ENCODE measurements at places on chromosomes 11 and 22. TPM values are rescaled to one million over a fixed set of nuclear protein-coding genes. Genes with fewer than 3 reads are reported as not detected.

CASP1 gene
- 16.9 TPM for polyA plus RNA-seq

- no peak for DNase-seq
These were observed 96.5 kb upstream of the FGF3 start for GRCh38 chr11:69915501-69916250.

E2F8 gene
- polyA plus RNA-seq = 20.3 TPM

- no peak for DNase-seq
These were observed 158.2 kb downstream of the TTC28 start for GRCh38 chr22:28521451-28521850.

DNA sequence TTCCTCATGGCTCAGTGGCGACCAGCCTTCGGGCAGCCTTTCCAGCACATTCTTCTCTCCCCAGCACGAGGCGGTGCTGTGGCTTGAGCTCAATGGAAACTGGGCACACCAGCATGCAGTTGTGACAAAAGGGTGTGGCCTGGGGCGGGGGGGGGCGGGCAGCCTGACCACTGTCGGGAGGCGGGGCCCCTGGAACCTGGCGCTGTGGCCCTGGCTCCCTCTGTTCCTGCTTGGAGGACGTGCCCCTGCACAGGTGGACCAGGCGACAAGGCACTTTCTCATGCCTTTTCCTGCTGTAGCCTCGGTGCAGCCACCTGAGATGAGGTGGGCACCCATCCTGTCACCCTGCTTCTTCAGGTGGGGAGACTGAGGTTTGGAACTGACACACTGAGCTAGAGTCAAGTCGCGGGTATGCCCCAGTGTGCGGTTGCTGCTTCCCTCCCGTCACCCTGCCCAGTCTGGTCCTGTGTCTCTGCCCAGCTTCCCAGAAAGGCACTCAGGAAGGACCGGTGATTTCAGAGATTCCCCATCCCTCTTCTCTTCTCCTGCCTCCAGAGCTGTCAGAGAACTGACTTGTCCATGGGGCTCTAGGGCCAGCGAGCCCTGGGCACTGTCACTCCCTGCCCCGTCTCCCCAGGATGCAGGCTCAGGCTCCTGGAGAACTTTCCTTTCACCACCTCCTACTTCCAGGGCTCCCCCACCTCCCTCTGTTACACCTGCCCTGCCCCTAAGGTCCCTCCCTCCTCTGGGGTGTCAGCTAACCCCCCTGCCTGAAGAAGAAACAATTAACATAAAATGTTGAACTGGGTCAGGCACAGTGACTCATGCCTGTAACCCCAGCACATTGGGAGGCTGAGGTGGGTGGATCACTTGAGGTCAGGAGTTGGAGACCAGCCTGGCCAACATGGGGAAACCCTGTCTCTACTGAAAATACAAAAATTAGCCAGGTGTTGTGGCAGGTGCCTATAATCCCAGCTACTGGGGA, 9.9 kb downstream of the B3GAT1 start:
- no peak for DNase-seq

DNA sequence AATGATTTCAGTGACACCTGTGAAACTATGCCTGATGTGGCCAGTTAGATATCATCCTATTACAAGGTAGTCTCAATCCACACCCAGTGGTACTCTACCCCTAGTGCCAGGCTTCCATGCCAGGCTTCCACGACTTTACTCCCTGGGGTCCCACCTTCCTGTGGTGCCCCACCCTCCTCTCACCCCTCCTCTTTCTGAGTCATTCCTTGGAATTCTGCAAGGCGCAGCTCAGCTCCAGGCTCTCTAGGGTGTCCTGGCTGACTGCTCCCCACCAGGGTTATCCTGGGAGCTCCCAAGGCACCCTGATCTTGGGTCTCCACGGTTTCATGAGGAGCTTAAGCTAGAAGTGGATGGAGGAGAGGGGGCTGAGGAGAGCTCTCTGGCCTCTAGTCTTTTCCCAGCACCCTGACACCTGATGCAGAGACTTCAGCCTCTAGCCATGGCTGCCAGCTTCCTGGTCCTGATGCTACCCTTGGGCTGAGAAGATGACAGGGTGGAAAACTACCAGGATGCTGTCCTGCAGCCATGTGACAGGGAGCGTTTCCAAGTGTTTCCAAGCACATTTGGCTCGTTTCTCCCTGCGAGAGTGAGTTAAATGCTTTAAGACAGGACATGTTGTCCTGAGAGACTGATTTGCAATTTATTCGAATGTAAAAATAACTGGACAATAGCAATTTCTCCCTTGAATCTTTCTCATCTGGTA, 1461.2 kb downstream of the TBC1D22A start:
- DNase-seq = no peak

- no peak for DNase-seq
These were observed 31.3 kb upstream of the DGKZ start for GRCh38 chr11:46315783-46316563.

DNA sequence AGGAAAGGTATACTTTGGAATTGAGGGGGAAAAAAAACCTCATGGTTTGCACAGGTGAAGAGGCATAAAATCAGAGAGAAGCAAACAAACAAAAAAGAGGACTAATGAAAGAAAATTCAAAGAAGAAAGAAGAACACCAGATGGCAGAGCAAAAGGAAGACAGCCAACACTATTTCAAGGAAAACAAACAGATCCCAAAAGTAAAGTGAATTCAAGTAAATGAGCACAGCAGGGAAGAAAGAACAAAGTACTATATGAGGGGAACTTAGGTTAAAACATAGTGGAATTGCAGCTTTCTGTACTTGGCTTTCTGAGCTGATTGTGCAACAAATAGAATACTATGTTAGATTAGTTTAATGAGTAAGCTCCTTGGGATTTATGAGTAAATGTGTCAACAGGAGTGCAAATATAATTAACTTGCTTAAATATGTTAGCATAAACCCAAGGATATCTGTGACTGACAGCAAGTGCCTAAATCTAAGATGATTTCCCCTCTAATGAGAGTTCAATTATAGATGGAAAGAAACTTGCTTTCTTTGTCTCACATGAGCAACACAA, 404.6 kb upstream of the CNTN5 start:
- no peak for DNase-seq

DNA sequence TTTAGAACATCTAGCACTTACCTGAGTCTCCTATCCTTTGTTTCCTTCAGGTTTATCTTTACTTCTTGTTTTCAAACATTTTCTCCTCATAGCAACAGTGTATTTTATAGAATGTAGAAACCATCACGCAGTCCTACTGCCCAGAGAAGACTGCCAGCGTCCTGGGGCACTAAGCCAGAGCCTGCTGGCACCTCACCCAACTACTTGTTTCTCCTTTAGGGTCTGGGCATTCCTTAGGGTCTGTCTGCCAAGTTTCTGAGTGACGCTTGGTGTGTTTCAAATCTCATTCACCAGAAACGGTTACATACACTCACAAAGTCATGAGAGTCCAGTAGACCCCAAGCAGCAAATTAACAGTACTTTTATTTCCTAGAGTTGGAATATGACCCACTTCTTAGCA, 49.6 kb upstream of the SLC25A1 start:
- DNase-seq = no peak

ALDH3B1 gene
- polyA plus RNA-seq = 0.37 TPM

- no peak for DNase-seq
These were observed 5.4 kb downstream of the FDX1 start for GRCh38 chr11:110434952-110435779.

PRR33 gene
- polyA plus RNA-seq = 1.0 TPM
